Inflammatory macrophage (primary cell): ENCODE measurements at places on chromosomes 5 and 9.
A peak's percentile ranks its signal among the peaks of the same experiment; 100 is the strongest.

- DNase-seq, result peak; percentile 87
These were observed 14.5 kb downstream of the CCT5 start for GRCh38 chr5:10264604-10265003.

GRCh38 chr9:127905788-127906191 is 6.4 kb upstream of the ST6GALNAC6 start:
- DNase-seq, result no peak

DNA sequence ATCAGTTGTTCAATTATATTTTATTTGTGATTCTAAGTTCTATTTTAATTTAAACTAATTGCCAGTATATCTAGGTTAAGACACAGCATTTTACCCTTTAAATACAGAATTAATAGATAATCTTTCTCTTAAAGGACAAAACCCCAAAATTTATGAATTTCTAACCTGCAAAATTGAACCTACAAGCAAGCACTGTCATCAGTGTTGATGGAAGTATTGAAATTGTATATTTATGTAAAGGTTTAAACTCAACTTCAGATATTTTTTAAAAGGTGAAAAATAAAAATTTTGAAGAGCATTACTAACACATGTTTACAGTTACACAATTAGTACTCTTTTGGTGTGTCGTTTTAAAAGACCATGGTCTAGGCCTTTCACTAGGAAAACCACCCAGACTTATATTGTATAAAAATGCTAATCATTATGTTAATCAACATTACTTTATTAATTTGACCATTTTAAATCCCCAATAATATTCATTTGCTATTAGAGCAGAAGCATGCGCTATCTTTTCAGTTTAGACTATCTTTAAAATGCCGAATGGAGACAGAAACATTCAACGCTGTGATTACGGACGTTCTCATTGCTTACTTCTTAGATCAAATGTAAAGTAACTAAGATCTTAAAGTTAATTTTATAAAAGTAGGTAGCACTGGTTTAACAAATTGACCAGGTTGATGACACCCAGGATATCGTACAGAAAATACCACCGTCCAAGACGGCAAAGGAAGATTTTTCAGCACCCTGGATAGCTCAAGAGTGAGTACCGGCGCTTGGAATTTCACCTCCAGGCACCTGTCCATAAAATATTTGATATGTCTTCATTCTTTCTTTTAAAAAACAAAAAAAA is 3.2 kb downstream of the OTP start:
- no peak for DNase-seq

- DNase-seq, result no peak
These were observed 273.1 kb downstream of the ACTL7B start for GRCh38 chr9:108582726-108583125.

DNA sequence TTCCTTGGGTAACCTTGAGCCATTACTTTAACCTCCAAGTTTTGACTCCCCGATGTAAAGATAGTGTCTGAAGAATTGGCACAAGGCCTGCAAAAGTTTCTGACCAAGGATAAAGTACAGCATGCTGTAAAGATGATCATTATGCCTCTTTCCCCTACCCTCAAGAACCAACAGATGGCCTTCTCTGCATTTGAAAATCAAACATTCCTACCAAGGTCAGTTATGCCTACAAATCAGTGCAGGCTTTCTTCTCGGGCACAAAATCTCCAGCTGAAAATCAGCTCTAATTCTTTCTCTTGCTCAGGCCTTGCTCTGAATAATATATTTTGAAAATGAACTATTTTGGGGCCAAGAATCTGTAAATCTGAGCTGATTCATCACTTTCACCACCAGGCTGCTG is 59.7 kb downstream of the PPP2R2B start:
- DNase-seq, result no peak

DNA sequence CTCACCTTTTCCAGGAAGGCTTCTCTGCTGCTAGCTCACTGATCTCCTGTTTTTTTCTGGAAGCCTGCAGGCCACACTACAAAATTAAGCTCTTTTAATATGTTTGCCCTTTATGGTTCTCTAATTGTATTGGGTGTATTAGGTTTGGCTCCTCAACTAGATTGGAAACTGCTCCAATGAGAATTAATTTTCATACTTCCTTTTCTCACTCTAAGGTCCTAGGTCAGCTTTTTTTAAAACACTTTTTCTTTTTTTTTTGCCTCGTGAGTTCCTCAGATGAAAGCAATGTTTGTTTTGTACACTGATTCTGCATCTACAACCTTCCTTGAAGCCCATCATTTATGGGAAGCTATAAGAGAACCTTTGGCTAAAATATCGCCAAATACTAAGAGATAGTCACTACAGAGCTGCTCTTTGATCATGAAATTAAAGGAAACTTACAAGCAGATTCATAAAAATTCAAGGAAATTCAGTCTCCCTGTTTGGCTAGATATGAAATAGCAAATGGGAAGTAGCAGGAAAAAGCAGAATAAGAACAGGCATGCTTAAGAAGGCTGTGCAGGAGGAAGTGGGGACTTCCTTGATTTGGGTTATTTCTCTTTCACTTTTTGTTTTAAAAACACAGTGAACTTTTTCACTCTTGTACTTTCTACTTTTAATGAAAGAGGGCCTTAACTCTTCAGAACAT is 55.2 kb upstream of the FYB1 start:
- DNase-seq, result peak; percentile 60

DNA sequence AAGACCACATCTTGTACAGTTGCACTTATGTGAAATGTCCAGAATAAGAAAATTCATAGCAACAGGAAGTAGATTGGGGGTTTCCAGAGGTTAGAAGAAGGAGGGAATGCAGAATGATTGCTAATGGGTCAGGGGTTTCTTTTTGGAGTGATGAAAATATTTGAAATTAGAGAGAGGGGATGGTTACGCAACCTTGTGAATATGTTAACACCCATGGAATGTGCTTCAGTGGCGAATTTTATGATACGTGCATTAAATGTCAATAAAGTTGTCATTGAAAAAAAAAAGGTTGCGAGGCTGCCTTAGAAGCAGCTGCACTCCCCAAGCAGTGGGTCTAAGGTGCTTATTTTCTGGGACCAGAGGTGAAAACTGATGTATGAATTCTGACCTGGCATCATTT is 64.4 kb upstream of the SUB1 start:
- DNase-seq, result no peak

GRCh38 chr5:10249948-10250805 is at the start of gene CCT5:
Gene CCT5 (plus strand): TSS chr5:10250280. CDS start chr5:10250341, 61 bp downstream.
- peak; percentile 97 for DNase-seq

DNA sequence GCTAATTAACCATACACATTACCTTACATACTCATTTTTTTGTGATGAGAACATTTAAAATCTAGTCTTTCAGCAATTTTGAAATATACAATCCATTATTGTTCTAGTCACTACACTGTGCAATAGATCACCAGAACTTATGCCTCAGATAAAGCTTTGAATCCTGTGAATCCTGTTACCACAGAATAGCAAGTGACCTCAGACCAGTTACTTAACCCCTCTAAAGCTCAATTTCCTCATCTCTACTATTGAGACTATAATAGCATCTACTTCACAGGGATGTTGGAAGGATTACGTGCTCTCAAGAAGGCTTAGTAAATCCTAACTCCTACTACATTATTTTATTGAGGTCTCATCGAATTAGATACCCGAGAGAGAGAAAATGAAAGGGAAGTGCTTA is 60.2 kb upstream of the PIP5K1B start:
- peak; percentile 29 for DNase-seq

- DNase-seq, result no peak
These were observed 1.1 kb upstream of the TNFAIP8 start for GRCh38 chr5:119354537-119355243.

DNA sequence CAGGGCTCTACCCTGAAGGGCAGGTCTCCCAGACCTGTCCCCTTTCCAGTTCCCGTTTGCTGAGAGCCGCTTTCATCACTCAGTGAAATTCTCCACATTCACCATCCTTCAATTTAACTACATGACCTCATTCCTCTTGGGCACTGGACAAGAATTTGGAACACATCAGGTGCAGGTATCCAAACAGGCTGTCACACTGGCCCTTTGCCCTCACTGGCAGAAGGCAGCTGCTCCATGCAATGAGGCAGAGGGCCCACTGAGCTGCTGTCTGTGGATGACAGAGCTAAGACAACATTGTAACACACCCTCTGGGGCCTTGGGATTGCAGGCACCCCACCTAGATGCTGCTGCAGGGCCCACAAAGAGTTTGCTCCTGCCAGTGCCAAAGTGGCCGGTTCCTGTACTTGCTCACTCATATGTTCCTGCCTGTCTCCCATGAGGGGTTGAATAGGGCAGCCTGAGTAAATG is 55.1 kb downstream of the ACTL7B start:
- DNase-seq, result no peak

GRCh38 chr5:98968056-98968564 is 39.3 kb upstream of the CHD1 start:
- no peak for DNase-seq

- no peak for DNase-seq
These were observed 215.5 kb upstream of the TMEM161B start for GRCh38 chr5:88483964-88484672.

- no peak for DNase-seq
These were observed 44.2 kb downstream of the NACC2 start for GRCh38 chr9:136050701-136051452.

DNA sequence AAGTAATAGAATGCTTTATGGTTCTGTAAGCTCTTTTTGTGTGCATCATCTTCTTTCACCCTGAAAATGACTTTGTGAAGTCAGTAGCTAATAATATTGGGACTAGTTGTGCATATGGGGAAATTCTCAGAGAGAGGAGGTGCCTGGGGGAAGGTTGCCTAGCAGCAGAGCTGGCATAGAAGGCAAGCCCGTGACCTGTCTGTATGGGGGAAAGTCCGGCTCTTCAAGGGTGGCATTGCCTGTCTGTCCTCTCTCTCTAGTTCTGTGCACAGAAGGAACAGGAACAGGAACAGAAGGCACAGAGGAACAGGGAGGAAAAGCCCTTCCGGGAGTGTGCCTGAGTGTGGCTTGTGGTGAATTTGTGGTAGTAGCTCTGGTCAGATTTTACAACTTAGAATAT is 33.1 kb downstream of the SH3GL2 start:
- DNase-seq, result no peak

DNA sequence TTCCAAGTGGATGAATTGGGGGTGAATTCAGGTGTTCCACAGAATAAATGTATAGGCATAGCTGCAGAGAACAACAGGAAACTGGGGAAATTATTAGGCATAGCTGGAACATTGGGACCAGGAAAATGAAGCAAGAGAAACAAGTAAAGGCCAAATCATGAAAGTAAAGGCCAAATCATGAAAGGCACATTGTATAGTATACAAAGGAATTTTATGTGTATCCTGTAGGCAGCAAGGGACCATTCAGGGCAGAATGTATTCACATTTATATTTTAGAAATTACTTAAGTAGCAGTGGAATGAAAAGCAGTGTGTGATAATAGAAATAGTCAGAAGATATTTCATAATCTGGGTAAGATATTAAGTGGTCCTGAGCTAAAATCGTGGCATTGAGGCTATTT is 127.3 kb upstream of the GRHPR start:
- no peak for DNase-seq
